Left renal cortex interstitium (tissue), 4 donors: ENCODE measurements at places on chromosomes 12 and 14.

DNA sequence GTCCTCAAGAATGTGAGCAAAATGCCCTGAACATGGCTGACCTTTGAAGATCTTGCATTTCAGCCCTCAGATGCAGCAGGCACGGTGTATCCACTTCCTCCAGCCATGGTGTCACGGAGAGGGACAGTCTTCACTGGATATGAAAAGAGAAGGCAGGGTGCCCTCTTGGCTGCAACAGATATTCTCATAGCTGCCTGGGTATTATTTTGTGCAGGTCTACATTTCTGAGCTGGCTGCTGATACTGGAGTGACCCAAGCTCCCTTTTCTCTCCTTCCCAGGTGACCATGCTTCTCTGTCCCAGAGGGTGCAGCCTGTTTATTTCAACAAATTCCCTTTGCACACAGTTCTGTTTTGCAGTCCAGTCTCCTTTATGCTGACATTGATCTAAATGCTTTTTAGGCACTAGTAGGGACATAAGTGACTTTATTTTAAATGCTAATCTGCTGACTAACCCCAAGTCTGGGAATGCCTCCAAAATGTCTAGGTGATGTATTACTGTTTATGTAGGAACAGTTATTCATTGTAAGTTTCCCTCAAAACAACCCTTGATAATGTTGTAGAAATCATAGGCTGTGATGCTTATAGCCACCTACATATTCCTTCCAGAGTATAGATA lies 17.4 kb upstream of the PYGL start:
- DNase-seq, result peak; percentile 73

GRCh38 chr14:56806760-56807159 lies 3.5 kb downstream of the OTX2 start:
- no peak for DNase-seq

- DNase-seq, result no peak
Observed at GRCh38 chr12:120076651-120077050, 39.9 kb downstream of the RAB35 start.

DNA sequence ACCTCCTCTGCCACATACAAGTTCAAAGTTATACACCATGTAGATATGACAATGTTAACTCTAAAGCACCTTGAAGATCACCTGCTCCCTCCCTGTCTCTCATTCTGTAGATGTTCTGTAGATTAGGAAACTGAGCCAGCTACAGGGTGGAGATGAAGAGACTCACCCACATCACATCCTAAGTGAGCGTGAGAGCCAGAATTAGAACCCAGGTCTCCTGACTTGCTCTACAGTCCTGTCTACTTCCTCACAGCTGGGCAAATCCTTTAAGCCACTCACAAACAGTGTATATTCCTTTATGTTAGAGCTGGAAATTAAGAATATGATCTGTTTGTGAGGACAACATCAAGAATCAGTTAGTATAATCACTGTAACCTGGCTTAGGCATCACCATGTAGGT lies 1.8 kb downstream of the APPL2 start:
- no peak for DNase-seq

GRCh38 chr12:116803013-116803736 lies 65.1 kb downstream of the RNFT2 start:
- no peak for DNase-seq

GRCh38 chr14:61244009-61244408 lies 37.1 kb downstream of the TMEM30B start:
- no peak for DNase-seq

- DNase-seq, result no peak
Observed at GRCh38 chr12:67112586-67112985, 156.6 kb upstream of the CAND1 start.

- no peak for DNase-seq
Observed at GRCh38 chr12:93335603-93336162, 42.0 kb upstream of the NUDT4 start.

DNA sequence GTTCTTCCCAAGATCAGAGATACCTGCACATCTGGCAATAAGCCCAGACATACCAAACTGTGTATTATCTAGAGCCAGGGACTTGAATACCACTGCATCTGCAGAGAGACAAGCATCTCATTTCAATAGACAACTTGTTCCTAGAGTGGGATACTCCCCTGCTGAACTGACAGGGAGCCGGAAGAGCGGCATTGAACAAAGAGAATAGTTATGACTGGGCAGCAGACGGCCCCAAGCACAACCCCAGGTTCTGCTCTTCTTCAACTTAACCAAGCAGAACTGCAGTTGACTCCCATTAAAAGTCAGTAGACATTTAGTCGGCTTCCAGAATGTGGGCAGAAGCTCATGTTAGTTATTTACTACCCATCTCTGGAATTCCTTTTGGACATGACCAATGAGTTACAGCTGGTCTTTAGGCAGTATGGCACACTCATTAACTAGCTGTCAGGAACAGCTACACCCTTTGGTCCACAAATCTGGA lies 112.9 kb downstream of the HMGA2 start:
- DNase-seq, result no peak

GRCh38 chr14:98328496-98328895 lies 943.5 kb downstream of the BCL11B start:
- no peak for DNase-seq

- peak; percentile 36 for DNase-seq
Observed at GRCh38 chr12:54417712-54418440, 1.2 kb downstream of the ITGA5 start.

DNA sequence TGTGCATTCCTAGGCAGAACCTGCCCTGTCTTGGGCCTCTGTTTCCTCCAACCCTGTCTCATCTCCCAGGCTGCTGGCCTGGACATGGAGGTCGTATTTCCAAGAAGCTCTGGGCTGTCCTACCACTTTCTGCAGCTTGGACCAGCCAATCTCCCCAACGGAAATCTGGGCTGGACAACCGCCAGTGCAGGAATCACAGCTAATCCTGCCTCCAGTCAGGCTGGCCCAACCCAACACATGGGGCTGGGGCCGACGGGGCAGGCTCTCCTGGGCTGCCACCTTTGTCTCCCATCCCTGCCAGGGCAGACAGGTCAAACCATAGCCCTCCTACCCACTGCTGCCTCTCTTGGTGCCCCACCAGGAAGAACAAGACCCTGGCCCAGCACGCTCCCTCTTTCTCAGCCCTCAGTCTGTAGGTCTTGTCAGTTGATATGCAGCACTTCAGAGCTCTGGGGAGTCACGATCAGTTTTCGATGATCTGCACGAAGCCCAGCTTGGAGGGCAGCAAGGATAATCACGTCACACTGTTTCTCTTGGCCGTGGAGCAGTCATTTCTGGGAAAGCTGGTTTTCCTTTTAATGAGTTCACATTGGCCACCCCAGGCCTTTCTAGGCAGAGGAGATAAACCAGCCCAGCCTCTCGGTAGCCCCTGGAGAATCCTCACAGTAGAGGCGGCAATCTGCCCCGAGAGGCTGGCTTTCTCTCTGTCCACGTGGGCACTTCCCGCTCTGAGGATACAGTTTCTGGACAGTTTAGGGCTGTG lies 195.2 kb upstream of the PRMT8 start:
- DNase-seq, result no peak

GRCh38 chr12:108337235-108338223 lies 1.6 kb downstream of the CMKLR1 start:
- no peak for DNase-seq

DNA sequence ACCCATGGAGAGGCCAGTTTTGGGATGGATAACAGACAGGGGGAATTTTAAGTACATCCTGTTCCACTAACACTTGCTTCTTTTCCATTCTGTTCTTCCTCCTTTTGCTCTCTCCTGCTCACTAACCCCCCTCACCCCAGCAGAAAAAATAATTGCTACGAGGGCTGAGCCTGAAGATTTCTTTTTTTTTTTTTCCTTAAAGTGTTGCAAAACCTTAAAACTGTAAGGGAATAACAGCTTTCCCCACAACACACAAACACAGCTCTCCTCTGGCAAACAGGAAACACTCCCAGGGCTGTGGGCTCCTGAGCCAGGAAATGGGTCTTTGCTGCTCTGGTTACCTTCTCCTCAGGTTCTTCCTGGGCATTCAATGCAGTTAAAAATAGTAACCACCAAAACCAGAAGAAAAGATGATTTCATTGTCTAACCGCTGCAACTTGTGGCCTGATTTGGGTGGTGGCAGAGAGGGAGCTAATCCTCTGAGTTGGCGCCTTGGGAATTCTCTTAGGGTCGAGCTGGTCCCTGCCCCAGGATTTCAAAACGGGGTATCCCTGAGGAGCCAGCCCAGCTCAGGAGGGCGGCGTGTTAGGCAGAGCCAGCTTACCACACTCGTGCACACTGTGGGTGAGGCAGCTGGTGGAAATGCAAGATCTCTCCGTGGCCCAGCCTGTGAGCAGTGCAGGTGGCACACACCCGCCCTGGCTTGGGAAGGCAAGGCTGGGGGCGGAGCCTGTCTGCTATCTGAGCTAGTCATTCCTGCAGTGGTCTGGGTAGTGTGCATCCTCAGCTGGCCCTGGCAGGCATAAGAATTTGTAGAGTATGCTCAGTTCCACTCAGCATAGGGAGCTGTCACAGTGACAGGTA lies 17.1 kb upstream of the EMP1 start:
- no peak for DNase-seq

GRCh38 chr12:25056486-25057130 lies 107.7 kb upstream of the BCAT1 start:
- DNase-seq, result no peak
